ENCODE measurements at places on chromosomes 12 and 14.
A peak's percentile ranks its signal among the peaks of the same experiment; 100 is the strongest.

- DNase-seq: peak; percentile 41
Observed at GRCh38 chr14:70955543-70956480, 48.6 kb downstream of the PCNX1 start.

- DNase-seq: no peak
Observed at GRCh38 chr14:71466946-71467345, 465.3 kb upstream of the RGS6 start.

DNA sequence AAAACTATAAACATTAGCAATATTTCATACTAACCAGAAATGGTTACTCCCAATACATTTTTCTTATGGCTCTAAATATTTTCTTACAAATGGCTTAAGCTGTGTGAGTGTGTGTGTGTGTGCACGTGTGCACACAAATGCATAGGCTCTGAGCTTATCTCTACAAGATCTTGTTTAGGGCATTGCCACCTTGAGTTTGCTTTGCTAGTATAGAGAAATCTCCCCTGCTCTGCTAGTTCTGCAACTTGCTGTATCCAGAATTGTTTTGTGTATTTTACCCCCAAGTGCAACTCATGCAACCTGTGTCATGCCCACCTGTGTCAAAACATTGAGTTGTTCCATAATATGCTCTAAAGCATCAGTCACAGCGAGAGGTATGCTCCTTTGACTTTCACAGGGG is 72.5 kb upstream of the DUSP6 start:
- DNase-seq: no peak

DNA sequence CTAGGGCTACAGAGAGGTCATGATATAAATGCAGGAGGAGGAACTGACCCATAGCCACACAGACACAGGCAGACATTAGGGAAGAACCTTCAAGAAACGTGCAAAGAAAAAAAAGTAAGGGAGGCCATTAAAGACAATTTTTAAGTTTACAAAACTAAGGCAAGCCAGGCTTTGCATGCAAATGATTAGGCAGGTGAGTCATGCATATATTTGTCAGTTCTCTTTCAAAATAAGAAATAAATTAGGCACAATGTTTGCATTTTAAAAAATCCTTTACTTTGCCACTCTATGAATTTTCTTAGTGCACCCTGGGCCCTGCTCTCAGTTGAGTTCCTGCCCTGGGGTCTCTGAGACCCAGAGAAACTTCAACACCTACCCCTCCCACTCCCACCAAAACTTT is 75.0 kb downstream of the PRMT8 start:
- no peak for DNase-seq
